Activated CD8-positive, alpha-beta memory T cell treated with anti-CD3 and anti-CD28 coated beads, Interleukin-2, amount 50 U/mL, for 4 hours (primary cell): ENCODE measurements at places on chromosomes 16 and 17.

DNA sequence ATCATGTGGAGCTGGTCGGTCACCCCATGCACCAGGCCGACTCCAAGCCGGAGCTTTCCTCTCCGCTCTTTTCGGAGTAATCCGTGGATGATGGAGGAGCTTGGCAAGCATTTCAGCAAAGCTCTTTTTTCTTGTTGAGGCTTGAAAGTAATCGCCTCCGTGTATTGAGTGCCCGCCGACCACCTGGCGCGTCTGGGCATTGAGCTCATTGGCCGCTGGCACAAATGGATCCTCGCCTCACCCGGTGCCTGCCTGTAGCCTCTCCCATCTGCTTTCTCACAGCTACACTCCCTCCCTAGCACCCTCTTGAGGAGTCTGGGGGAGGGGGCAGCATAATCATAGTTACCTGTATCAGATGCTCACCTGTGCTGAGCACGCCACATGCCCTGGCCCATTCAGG is 148.9 kb downstream of the CMIP start:
- no peak for DNase-seq

GRCh38 chr16:19307587-19308241 is 22.2 kb downstream of the CLEC19A start:
- DNase-seq = no peak

DNA sequence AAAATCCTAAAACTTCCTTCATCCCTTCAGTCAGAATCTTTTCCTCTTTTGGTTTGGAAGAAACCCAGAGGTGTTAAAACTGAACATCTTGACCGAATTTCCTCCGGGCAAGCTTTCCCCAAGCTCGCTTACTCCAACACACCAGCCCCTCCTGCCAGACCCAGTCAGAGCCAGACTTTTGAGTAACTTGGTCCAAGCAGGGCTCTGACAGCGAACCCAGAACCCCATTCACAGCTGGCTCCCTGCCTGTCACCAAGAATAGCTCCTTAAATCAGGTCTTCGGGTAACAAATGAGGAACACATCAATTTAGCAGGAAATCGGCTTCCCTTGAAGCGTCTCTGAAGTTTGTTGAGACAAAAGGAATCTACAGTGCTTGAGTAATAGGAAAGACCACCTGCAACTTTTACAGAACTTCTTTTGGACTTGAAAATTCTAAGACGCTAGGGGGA is 27.3 kb downstream of the GAS7 start:
- no peak for DNase-seq

DNA sequence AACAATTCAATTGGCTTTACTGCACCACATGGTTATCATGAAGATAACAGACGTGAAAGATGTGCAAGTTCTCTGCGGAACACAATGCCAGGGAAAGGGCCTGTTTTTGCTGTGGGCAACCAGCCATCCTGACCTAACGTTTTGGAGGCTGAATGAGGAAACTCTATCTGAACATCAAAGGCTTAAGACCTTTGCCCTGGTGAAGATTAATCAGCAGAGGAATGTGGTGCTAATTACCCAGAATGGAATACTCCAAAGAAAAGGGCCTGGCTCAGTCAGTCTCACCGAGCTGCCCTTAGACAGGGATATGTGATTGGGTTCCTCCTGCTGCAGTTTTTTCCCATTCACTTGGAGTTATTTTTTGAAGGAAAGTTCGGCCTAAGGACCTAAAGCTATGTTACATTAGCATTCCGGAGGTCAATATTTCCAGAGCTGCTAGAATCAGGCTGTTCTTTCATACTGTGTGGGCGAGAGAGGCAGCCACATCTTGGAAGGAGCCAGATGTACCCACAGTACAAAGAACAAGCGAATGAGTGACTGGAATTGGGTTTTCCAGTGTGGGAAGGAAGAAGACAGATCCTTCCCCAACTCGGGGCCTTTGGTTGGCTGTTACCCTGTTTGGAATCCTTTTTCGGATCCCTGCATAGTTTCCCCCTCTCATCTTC is 15.5 kb downstream of the ASIC2 start:
- no peak for DNase-seq

GRCh38 chr16:78196502-78196901 is 97.0 kb downstream of the WWOX start:
- DNase-seq = no peak

DNA sequence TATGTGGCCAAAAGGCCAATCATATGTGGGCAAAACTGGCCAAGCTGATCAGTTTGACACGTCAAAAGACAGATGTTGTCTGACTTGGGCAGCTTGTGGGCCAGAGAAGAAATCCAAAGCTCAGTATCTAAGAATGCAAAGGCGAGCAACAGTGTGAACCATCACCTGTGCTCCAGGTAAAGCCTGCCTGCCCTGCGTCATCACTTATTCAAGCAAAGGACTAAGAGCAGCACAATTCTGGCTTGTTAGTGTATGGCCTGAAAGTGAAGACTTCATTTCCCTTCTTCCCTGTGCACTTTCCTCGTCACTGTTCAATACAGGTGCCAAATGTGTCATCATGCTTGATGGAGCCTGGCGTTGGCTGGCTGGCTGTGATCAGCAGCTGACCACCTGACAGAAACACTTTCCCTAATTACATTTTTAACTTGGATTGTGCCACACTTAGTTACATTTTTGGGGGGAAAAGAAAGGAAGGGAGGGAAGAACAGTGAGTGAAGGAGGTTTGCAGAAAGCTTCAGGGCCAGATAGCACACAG is 4.7 kb downstream of the FAM20A start:
- no peak for DNase-seq

- DNase-seq = no peak
Measured at GRCh38 chr16:79329967-79330366, 270.6 kb downstream of the MAF start.

- DNase-seq = no peak
Measured at GRCh38 chr16:75217389-75217851, 1.4 kb upstream of the CTRB1 start.

- no peak for DNase-seq
Measured at GRCh38 chr17:67519801-67520251, 142.7 kb downstream of the PITPNC1 start.

DNA sequence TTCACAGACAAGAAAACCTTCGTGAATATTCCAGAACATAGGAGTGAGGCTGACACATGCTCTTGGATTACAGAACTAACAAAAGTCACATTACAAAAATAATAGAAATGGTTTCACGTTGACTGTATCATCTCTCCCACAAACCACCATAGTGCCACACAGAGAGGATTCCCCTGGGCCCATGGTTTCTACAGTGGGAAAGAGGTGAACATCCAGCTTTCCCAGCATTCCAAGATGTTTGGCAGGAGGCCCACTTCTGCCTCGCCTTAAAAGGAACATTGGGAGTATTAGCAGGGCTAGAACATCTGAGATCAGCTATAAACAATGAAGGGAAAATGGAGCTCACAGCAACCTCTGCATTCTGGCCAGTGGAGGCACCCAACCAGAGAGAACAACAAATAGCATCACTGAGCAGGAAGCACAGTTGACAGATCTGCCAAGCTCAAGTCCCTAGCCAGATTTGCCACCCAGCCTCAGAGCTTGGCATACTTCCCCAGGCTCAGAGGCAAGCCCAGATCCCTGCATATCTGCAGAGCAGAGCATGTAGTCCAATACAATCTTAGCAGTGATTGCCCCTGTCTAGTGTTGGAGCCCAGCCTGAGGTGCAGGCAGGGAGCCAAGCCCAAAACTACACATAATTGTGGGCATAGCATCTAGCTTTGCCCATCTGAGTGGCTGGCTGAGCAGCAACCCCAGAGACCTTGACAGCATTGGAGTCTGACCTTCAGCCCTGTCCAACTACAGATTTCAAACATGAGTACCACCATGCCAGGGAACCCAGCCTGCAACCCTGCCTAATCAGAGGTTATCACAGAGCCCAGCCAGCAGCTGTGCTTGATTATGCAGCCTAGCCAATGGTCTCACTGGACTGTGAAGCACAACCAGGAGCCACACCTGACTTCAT is 260.4 kb downstream of the CEP112 start:
- DNase-seq = no peak

GRCh38 chr16:64144617-64145016 is 977.2 kb downstream of the CDH11 start:
- no peak for DNase-seq

- no peak for DNase-seq
Measured at GRCh38 chr16:10921536-10922327, 20.5 kb downstream of the DEXI start.

DNA sequence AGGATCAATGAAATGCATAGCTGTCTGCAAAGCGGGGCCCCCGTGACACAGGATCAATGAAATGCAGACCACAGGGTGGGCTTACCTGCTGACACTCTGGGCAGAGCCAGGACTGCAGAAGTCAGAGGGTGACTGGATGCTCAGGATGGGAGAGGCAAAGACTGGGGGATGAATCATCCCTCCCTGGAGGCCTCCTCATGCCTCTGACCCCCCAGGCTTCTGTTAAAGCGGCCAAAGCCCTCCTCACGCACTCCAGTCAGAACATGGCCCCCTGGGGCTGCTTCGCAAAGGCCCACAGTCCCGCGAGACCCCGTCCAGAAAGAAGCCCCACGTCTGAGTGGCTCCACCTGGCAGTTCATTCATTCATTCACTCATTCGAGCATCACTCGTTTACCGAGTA is 38.4 kb upstream of the FOXF1 start:
- no peak for DNase-seq

- DNase-seq = no peak
Measured at GRCh38 chr17:10120109-10120485, 78.3 kb downstream of the GAS7 start.

GRCh38 chr17:21021208-21021803 is 21.5 kb downstream of the USP22 start:
- DNase-seq = no peak
